ENCODE measurements at places on chromosomes 11 and 22. TPM values are rescaled to one million over a fixed set of nuclear protein-coding genes. Genes with fewer than 3 reads are reported as not detected.
A peak's percentile ranks its signal among the peaks of the same experiment; 100 is the strongest.

The DLG2 gene
- 3.3 TPM for total RNA-seq

- peak; percentile 60 for DNase-seq
Observed at GRCh38 chr22:17874231-17874905, 100.1 kb upstream of the BID start.

GRCh38 chr11:67562963-67563704, 20.5 kb upstream of the GSTP1 start:
- peak; percentile 69 for DNase-seq

GRCh38 chr22:48444320-48445112, 1383.2 kb downstream of the BRD1 start:
- no peak for DNase-seq

- no peak for DNase-seq
Observed at GRCh38 chr22:46239261-46240048, 10.6 kb downstream of the CDPF1 start.

The OR2D2 gene
- 0.36 TPM for total RNA-seq

- DNase-seq: peak; percentile 39
Observed at GRCh38 chr11:14969901-14970323, 2.2 kb downstream of the CALCA start.

DNA sequence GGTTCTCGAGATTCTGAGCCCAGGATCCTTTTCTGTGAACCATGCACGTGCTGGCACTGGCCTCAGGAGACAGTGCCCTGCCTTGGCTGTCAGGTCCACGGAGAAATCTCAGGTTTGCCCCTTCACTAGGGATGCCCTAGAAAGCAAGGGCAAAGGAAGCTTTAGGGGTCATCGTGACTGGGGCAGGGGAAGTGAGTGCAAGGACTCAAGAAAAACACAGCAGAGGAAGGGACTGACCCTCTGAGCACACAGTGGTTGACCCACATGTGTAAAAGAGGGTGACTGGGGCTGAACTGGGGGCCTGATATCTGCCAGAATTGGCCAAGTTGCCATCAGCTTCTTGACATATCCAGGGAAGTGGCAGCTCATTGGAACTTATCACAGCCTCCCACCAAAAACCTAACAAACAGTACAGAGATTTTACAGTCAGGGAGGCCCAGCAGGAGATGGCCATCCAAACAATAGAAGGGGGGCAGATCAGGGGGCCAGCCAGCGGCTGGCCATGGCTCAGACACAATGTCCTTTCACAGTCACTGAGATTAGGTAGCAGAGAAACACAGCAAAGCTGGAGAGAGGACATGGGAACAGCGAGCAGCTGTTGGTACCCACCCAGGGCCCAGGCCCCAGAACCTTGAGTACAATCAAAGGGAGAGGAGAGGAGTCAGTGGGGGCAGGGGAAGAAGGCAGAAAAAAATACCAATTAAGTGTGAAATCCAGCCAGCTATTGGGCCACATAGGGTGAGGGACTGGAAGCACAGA, 4.4 kb downstream of the TMEM121B start:
- DNase-seq: peak; percentile 69

The SAA1 gene
- total RNA-seq: not detected

The OR2AG1 gene
- total RNA-seq: not detected

DNA sequence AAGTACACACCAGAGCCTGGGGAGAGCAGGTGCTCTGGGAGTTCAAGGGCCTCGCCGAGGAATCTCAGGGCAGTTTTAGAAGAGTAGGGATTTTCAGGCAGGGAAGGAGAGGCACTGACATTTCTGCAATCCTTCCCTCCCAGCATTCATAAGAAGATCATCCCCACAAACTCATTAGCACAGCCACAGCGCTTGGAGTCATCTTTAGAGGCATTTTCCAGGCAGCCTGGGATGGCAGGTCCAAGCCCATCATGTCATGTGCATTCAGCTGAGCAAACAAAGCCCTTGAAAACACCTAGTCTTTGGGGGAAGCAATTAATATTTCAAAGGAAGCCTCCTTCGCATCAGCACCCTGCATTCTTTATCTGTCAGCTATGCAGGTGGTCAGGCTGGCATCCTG, 43.8 kb downstream of the MAP6 start:
- DNase-seq: no peak

The OLFML1 gene
- total RNA-seq: 33.0 TPM

The MYO7A gene
- under 0.01 TPM for total RNA-seq

The MAML2 gene
- total RNA-seq: 19.2 TPM

GRCh38 chr22:26957897-26958296, 300.5 kb downstream of the MIAT start:
- no peak for DNase-seq

DNA sequence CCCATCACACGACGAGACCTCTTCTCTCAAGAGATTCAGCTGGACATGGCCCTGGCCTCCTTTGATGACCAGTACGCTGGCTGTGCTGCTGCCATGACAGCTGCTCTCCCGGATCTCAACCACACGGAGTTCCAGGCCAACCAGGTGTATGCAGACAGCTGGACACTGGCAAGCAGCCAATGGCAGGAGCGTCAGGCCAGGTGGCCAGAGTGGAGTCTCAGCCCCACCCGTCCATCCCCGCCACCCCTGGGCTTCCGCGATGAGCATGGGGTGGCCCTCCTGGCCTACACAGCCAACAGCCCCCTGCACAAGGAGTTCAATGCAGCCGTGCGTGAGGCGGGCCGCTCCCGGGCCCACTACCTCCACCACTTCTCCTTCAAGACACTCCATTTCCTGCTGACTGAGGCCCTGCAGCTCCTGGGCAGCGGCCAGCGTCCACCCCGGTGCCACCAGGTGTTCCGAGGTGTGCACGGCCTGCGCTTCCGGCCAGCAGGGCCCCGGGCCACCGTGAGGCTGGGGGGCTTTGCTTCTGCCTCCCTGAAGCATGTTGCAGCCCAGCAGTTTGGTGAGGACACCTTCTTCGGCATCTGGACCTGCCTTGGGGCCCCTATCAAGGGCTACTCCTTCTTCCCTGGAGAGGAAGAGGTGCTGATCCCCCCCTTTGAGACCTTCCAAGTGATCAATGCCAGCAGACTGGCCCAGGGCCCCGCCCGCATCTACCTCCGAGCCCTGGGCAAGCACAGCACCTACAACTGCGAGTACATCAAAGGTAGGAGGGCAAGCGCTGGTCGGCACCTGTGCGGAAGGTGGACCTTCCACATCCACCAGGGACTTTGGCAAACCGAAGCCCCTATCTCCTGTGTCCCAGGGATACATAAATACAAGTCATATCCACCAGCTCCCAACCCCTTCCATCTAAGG, 11.3 kb downstream of the CHRNA10 start:
- DNase-seq: no peak

- DNase-seq: peak; percentile 66
Observed at GRCh38 chr11:2806351-2807024, 79.1 kb downstream of the CDKN1C start.

DNA sequence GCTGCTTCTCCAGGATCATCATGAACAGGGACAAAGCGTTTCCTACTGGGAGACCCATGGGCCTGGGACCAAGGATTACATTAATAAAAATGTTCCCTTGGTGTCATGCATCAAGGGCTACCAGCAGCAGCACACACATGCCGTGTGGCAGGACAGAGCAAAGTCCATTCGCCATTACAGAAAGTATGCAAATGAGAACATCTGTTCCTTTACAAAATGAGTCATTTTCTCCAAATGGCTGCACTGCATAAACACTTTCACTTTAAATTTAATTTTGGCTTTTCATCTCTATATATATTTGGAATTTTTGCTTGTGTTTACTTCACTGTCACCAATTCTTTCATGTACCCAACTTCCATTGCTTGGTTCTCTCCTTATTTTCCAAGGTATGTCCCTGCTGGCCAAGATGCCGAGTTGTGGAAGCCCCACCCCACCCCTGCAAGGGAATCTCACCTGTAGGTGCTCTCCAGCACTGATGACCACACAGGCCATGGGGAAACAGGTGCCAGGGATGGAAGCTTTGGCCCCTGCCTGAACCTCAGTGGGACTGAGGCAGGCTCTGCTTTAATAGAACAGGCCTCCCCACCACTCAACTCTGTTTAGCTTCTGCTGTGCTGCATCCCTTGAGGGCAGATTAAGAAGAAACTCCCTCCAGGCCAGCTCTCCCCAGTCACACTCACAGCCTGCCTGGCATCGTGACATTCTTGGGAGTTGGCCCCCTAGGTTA, 15.6 kb upstream of the GNAZ start:
- DNase-seq: no peak

- no peak for DNase-seq
Observed at GRCh38 chr11:105202422-105202821, 62.9 kb upstream of the CARD18 start.

DNA sequence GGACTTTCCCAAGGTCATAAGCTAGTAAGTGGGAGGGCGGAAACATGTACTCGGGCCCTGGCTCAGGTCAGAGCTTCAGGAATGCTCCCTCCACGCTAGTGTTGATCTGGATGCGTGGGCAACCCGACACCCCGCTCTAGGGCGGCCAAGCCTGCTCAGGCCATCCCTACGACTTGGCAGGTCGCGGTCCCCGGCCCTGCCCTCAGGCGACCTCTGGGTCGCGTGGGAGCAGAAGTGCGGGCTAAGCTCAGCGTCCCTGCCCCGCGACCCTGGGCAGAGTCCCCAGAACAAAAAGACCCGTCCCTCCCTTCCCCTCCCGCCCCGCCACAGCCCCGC, 781 bp upstream of the TEF start:
- peak; percentile 97 for DNase-seq

The BANF1 gene
- total RNA-seq: 14.7 TPM

DNA sequence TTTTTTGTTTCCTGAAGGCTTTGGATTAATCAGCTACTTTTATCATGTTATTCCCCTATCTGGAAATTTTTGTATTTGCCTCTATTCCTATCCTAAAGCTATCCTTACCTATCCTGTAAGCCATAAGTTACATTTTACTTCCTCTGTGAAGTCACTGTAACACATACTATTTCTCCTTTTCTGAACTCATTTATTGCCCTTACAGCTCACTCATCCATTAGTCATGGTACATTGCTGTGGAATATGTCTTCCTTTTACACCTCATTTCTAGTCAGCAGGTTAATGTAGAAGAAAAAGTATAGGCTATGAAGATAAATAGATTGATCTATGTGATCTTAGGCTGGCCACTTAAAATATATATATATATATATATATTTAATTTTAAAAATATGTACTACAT, 28.0 kb downstream of the SWAP70 start:
- peak; percentile 37 for DNase-seq

The KCNE3 gene
- 1.8 TPM for total RNA-seq

DNA sequence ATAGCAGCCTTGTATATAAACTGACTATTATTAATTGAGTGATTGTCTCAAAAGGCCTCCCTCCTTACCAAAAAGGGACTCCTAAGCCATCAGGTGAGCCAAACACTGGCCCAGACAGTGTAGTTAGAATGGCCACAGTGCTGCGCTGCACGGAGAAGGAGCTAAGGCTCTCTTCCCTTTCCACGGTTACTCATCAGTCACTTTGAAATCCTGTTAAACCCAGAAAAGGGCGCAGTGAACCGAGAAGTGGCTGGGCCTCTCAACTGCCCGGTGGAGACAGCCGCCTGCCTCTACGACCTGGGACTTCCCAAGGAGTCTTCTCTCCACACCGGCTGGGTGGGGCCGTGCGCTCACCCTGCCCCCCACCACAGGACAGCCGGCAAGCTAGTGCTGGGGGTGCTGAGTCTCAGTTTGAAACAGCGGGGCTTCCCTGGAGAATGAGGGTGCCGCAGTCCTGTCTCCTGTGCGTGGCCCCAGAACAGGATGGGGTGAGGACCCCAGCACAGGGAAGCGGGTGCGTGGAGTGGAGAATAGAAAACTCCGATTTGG, 1.3 kb downstream of the MYH9 start:
- peak; percentile 82 for DNase-seq

DNA sequence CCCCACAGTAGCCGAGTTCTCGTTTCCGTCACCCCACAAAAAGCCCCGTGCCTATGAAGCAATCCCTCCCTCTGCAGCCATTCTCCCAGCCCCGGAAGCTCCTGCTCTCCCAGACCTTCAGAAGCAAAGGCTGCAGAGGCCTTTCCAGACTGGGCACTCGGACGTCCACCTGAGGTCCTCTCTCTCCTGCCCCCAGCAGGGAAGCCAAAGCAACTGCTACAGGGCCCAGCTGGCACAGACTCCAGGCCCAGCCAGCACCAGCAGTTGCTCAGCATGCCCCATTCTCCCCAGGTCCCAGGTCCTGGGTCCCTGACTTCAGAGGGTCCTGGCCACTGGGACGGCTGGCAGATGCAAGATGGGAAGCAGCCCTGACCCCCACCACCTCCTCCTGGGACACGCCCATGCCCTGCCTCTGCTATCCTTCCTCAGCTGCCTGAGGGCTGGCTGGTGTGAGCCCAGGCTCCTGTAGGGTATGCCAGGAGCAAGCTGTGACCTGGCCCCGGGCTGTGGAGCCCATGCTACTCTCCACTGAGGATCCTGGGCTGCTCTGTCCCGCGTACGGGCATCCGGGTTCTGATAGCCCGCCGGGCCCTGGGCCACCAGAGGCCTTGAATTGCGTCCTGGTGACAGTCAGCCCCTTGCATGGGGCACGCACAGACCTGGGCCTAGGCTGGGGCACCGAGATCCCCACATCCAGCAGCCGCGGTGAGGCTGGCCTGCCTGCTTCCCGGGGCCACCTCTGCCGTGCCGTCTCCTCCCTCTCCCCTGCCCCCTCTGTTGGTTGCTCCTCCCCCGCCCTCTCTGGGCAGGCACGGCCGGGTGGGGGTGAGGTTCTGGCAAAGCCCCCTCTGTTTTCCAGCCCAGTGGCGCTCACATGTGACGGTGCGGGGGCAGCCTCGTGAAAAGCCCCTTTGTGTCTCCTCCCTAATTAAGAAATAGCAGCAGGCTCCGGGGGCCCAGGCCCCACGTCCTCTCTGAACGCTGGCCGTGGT, 1310.3 kb downstream of the BRD1 start:
- peak; percentile 95 for DNase-seq

GRCh38 chr11:70059971-70060370, 18.1 kb upstream of the ANO1 start:
- no peak for DNase-seq

The MS4A4E gene
- not detected for total RNA-seq

The DAGLA gene
- total RNA-seq: 2.9 TPM

DNA sequence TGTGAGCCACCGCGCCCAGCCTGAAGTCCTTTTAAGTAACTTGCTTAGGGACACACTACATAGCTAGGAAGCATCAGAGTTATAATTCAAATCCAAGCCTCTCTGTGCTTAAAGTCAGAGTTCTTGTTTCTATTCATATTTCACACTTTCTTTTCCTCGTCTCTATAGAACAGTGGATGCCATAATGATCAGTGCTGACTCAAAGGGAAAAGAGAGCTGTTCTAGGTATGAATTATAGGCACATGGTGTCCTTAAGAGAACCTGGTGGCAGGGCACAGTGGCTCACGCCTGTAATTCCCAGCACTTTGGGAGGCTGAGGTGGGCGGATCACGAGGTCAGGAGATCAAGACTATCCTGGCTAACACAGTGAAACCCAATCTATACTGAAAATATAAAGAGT, 400.2 kb upstream of the DDI1 start:
- DNase-seq: no peak
